ENCODE measurements at places on chromosomes 2 and 18. TPM values are rescaled to one million over a fixed set of nuclear protein-coding genes. Genes with fewer than 3 reads are reported as not detected.
A peak's percentile ranks its signal among the peaks of the same experiment; 100 is the strongest.

Gene FAM98A
- 53.4 TPM for polyA plus RNA-seq

Gene GEN1
- polyA plus RNA-seq: 14.1 TPM

Gene EFHD1
- 52.4 TPM for polyA plus RNA-seq

Gene RBFA
- polyA plus RNA-seq: 32.9 TPM

Gene GATA6
- polyA plus RNA-seq: 7.8 TPM

Gene C2orf81
- 9.6 TPM for polyA plus RNA-seq

Gene ABCB11
- polyA plus RNA-seq: 0.05 TPM

Gene ZNF521
- polyA plus RNA-seq: 44.2 TPM

Gene TGFA
- polyA plus RNA-seq: 17.0 TPM

Gene RAB12
- 50.7 TPM for polyA plus RNA-seq

Gene CPSF3
- 47.0 TPM for polyA plus RNA-seq

Gene ATP6V1B1
- 78.1 TPM for polyA plus RNA-seq

- DNase-seq: peak; percentile 86
Observed at GRCh38 chr18:49561289-49562193, at the start of gene LIPG. Gene LIPG, plus strand, starts transcription at chr18:49562057. Its CDS starts 252 bp downstream, at chr18:49562309.

DNA sequence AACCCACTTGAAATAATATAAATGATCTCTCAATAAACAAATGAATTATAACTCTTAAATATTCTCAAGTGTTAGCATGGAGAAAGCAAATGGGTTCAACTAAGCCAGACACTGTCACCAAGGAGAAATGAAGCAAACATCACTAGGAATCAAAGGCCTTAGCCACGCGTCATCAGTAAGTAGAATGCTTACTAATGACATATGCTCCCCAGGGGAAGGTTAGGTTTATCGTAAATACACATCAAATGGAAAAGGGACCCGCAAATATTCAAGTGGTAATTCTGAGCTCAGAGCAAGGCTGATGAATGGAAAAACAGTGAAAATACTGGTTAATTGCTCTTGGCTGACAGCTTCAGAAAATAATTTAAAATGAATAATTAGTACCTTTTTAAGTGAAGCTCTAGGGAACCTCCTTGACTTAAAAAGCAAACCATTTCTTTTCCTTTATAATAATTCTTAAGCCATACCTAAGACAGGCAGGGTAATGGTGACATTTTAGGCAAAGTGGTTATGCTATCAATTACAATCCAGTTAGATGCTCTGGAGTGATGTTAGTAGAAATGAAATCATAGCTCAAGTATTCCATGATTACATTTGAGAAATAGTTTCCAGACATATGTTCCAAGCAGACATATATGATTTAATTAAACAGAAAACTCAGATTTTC lies 101.5 kb downstream of the ALPK2 start:
- DNase-seq: no peak

DNA sequence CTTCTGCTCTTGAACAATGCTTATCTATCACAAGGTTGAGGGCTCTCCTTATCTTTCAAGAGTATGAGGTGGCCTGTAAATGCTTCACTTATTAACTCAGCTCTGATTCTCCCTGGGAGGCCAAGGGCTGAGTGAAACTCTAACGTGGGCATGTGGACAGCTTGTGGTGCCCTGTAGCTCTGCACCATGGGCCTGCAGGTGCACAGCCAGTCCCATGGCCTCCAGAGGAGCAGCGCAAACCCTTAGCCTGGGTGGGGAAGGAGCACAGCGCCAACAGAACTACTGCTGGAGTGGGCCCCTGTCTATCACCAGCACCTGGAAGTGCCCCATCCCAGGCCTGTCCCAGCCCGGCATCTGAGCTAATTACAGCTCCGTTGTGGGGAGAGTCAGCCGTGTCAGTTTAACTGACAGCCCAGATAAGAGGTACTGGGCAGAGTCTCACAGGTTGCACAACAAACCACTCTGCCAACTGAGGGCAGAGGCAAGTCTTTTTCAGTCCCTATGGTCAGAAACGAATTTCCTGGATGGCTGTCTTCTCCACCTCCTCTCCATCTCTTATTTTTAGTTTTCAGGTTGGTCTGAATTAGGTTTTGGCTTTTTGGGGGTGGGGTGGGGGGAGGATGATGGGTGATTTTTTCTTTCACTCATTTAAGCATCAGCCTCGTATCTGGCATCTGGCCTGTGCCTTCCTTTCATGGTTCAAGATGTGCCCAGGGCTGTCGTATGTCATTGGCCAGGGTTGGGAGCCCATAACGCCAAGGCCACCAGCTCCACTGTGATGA lies 219.5 kb downstream of the BCL2 start:
- DNase-seq: no peak

GRCh38 chr18:25111377-25112288 lies 240.3 kb downstream of the ZNF521 start:
- no peak for DNase-seq

GRCh38 chr2:180255981-180256380 lies 248.9 kb upstream of the CWC22 start:
- no peak for DNase-seq

DNA sequence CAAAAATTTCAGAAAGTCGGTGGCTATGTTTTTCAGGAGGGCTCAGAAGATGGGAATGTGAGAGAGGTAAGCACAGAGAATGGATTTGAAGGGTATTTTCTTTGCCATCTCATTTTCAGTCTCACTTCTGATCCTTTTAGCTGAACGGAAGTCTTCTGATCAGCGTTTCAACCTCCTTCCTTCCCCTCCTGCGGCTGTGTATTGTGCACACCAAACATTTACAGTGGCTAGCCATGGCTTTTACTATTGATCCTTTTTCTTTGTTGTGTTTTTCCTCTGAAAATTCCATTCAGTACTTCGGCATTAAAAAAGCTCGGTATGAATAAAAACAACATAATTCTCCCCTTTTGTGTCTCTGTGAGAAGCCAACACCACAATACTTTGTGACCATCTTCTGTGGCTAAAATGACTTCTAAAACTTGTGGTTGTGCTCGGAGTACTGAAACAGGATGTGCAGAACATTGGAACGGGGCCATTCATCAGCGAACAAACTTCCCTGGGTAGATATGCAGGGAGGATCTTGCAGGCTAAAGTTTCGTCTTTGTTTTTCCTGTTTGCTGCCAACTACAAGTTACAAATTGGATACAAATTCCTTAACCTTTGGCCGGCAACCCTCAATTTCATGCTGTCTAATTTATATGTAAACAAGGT lies 260.8 kb upstream of the FAM98A start:
- no peak for DNase-seq

GRCh38 chr18:44870631-44871502 lies 190.2 kb downstream of the SETBP1 start:
- DNase-seq: no peak

DNA sequence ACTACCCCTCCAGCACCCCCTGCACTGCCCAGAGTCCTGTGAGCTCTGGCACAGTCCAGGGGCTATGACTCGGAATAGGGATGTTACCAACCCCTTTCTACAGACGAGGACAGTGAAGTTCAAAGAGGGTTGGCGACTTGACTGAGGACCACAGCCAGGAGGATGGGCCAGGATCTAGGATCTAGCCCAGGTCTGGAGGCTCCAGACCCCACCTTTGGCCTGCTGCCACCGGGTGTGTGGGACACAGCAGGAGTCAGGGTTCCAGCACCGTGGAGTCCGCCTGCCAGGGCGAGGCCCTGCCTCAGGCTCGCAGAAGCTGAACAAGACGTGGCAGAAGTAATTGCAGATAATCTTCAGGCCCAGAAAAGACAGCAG lies 37.9 kb upstream of the GPC1 start:
- no peak for DNase-seq

DNA sequence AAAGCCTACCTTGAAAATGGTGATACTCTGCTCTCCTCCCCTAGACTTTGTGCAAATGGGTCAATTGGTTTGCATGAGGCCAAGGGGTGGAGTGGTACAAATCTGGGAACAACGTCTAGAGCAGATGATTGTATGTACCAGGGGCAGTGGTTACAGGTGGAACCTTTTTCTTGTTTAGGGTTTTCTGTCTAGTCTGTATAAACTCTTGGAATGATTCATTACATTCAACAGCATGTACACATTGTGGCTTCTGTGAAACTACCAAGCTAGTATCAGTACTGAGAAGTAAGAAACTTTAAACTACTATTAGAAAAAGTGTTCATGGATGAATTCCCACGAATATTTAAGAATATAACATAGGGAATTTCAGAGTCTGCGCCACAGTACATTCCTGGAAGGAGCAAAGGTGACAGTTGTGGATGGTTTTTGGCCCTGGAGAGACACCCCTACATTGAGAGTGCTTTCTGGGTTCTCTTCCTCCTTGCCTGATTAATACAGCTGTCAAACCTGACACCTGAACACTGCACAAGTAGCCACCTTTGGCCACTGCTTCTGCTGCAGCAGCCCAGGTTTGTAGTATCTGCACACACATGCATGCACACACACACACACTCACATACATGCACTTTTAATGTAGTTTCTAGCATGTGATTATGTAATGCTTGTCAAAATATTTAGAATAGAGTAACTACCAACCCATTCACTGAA lies 30.0 kb downstream of the CFAP221 start:
- no peak for DNase-seq

GRCh38 chr18:21826196-21826595 lies 85.6 kb downstream of the MIB1 start:
- DNase-seq: no peak

GRCh38 chr2:143702931-143703330 lies 573.7 kb downstream of the ARHGAP15 start:
- DNase-seq: no peak

DNA sequence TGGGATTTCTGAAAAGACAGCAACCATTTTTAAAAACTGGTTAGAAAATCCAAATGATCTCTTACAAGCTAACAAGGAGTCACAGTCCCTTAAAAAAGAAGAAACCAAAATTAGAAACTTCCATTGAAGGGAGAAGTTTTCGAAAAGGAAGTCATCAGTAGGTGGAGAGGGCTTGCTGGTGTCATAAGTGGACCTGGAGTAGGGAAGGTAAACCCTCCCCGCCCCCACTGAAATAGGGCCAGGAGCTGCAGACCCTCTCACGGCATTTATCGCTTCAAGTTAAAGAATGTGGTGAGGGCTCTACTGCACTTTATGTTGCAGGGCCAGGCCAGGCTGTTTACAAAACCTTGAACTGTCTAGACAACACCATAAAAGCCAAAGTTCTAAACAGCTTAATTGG lies 2.9 kb downstream of the HOXD11 start:
- no peak for DNase-seq

DNA sequence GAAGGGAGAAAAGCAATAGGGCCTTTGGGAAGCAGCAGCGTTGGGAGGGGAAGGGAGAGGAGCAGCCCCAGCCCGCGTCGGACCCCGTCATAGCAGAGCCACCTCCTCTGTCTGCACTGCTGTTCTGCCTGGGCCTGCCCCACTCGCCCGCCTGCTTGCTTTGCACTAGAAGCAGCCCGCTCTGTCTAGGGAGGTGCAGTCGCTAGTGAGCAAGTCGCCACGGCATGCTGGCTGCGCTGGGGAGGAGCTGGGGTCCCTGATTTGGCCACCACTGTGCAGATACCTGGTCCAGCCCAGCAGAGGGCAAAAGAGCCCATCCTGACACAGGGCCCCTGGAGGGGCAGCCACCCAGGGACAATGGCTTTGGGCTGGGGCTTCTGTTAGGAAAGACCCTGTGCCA lies 8.0 kb upstream of the TMEM214 start:
- no peak for DNase-seq

GRCh38 chr2:119691189-119691588 lies 12.2 kb downstream of the TMEM177 start:
- no peak for DNase-seq

GRCh38 chr2:238053191-238053776 lies 7.5 kb upstream of the SCLY start:
- DNase-seq: no peak

GRCh38 chr2:164388511-164388910 lies 232.8 kb downstream of the GRB14 start:
- no peak for DNase-seq

GRCh38 chr2:169348321-169349024 lies 13.9 kb downstream of the LRP2 start:
- DNase-seq: no peak

GRCh38 chr2:15634846-15635490 lies 43.3 kb downstream of the DDX1 start:
- DNase-seq: no peak

DNA sequence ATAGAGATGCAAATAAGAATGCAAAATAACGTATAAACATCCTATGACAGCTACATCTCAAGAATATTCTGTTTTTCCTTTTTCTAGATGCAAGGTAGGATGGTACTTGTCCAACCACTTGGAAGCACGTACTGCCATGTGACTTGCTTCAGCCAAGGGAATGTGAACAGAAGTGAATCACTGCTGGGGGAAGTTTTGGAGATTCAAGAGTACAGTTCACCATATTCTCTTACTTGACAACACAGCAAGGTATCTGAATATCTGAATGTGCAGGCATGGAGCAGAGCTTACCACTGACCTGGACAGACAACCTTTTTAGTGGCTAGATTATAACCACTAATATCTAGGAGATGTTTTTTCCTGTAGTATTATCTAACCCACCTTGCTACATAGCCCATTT lies 53.0 kb downstream of the TRIP12 start:
- DNase-seq: no peak

- no peak for DNase-seq
Observed at GRCh38 chr2:17594533-17595401, 54.3 kb downstream of the VSNL1 start.

- DNase-seq: no peak
Observed at GRCh38 chr2:240359695-240360094, 75.8 kb upstream of the GPC1 start.
